Right lung (tissue), 10 donors: ENCODE measurements at places on chromosomes 5 and 9. TPM values are rescaled to one million over a fixed set of nuclear protein-coding genes. Genes with fewer than 3 reads are reported as not detected.

The LIFR gene
- polyA plus RNA-seq, result 113 TPM

The TAF11L10 gene
- not detected for polyA plus RNA-seq

The CRB2 gene
- 0.31 TPM for polyA plus RNA-seq

The CD14 gene
- 17.2 TPM for polyA plus RNA-seq

The STC2 gene
- 7.0 TPM for polyA plus RNA-seq

The LMNB1 gene
- 93.5 TPM for polyA plus RNA-seq

The SLC31A1 gene
- polyA plus RNA-seq, result 14.9 TPM

The CNTRL gene
- 59.8 TPM for polyA plus RNA-seq

The OR1Q1 gene
- polyA plus RNA-seq, result not detected
